ENCODE measurements at places on chromosomes 4 and X.

DNA sequence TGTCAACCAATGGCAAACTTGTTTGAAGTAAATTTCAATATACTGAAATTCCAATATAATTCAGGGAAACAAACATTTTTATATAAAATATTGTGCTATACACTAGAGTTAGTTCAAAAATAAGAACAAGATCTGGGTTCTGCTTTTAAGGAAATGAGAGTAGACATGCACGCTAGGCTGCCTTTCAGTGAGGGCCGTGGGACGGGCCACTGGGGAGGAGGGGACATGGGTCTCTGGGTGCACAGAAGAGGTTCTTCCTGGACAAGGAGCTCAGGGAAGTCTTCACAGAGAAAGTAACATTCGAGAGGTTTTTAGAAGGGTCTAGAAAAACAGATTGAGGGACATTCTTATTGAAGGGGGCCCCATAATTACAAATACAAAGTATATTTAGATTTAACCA, 64.4 kb downstream of the SHROOM3 start:
- no peak for DNase-seq

- DNase-seq, result no peak
These were observed 538.2 kb downstream of the DMD start for GRCh38 chrX:32673193-32673592.

DNA sequence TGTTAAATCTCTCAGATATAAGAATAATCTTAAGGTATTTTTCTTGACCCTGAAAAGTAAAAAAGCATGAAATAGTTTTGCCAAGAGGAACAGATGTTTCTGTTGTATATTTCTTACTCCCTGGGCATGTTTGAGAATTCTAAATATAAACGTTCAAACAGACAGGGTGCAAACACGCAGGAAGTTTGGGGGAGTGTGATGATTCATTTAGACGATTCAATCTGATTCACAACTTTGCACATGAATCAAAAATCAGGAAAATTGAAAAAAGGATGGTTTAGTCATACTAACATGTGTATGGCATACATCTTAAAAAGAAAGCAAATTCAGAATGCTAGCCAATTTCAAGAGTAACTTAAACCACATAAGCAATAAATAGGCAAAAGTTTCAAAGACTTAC, 340.3 kb upstream of the GRID2 start:
- no peak for DNase-seq

- DNase-seq, result no peak
These were observed 57.1 kb upstream of the EFHC2 start for GRCh38 chrX:44400588-44400987.

- no peak for DNase-seq
These were observed 305.2 kb upstream of the ARSJ start for GRCh38 chr4:114284629-114285028.

DNA sequence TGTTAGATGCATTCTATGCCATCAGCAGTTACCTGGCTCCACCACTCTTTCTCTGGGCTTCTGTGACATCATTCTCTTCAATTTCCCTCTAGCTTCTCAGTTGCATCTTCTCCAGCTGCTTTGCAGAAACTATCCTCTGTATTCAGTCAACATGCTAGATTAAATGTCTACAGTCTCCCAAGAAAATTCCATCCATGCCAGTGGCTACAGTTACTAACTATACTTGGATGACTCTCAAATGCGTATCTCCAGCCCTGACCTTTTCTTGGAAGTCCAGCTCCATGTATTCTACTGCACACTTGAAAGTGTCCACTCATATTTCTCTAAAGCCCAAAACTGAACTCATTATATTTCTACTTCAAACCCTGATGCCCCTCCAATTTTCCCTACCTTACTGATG, 232.3 kb upstream of the TENM3 start:
- DNase-seq, result no peak

DNA sequence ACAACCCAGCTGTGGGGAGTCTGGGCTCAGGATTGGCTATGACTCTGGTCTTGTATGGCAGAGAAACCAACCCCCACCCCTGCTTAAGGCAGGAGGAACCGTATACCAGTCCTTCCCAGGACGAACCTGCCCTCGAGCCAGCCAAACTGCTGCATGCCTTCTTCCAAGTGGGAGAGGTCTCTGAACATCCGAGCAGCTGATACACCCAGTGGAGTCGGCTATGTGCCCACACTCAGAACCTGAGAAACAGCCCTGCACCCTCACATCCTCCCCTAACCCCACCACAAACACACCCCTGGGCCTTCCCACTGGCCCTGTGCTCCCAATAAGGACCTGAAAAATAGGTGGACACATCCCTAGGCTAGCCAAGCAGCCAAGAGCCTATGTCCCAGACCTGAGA, 21.8 kb downstream of the C4orf33 start:
- no peak for DNase-seq

GRCh38 chrX:132740316-132741123, 217.9 kb downstream of the HS6ST2 start:
- DNase-seq, result no peak

GRCh38 chr4:17475481-17475880, 36.4 kb downstream of the QDPR start:
- DNase-seq, result no peak

GRCh38 chr4:86117705-86118302, 242.0 kb downstream of the MAPK10 start:
- DNase-seq, result no peak

DNA sequence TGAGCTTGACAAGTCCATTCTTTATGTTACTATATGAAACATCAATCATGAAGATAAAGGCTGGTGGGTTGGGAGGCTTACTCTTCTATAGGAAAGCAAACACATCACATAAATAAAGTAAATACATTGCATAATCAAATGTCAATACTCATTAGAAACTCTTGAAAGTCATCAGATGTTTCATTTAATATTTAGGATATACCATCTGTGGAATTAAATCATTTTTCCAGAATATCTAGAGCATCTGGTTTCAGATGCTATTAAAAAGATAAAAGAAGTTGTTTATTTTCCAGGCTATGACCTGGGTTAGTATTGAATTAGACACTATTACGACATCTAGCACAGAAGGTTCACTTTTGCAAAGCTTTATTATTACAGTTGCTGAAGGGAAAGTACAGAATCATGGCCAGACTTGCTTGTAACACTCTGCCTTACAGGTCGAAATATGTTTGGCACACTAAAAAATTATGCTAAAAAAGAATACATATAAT, 72.6 kb downstream of the METTL14 start:
- DNase-seq, result no peak

- no peak for DNase-seq
These were observed 130.5 kb upstream of the TTC29 start for GRCh38 chr4:147076179-147076578.

DNA sequence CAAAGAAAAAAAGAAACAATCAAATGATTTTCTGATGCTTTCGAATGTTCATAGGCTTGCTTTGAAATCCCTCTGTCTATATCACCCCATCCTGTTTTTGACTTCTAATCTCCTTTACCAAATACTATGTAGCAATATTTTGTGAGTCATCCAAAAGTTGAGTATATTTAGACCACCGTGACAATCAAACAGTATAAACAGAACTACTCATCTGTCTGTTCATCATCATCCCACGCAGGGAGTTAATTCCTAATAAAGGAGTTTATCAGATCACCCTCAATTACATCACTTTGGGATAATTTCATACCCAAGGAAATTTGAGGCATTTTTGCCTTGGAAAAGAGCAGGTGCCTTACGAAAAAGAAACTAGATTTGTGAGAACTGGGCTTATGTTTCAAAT, 212.9 kb downstream of the CBR4 start:
- DNase-seq, result no peak

- no peak for DNase-seq
These were observed 256.1 kb upstream of the PITX2 start for GRCh38 chr4:110878956-110879355.

- no peak for DNase-seq
These were observed 755 bp downstream of the ANKRD17 start for GRCh38 chr4:73257651-73258435.

- DNase-seq, result no peak
These were observed 602.0 kb upstream of the CPEB2 start for GRCh38 chr4:14400307-14400706.

DNA sequence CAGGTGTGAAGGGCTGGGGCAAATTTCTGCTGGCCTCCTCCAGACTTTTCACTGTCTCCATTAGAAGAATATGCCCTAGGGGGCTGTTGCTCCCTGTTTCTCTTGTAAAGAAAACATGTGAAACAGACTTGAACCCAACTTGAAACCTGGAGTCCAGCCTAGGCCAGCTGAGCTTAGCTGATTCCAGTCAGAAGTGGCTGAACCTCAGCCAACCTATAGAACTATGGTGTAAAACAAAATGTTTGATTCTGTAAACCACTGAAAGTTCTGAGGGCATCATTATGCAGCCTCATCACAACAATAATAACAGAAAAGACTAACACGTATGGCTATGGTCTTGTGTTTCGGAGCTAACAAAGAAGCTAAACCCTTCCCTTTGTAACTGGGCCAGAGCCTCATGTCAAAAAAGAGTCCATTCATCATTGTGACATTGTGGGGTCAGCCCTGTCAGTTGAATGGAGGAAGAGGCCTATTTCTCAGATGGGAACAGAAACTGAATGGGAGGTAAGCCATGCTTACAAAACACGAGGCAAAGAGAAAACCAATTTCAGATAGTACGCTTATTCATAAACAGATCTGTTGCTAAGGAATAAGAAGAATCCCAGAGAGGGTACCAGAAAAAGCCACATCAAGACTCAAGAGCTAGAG, 34.1 kb downstream of the SETD7 start:
- DNase-seq, result no peak

- no peak for DNase-seq
These were observed 6.3 kb downstream of the C1QTNF7 start for GRCh38 chr4:15434091-15434490.
